Suprapubic skin (tissue), 4 donors: ENCODE measurements at places on chromosomes 12 and 14.

DNA sequence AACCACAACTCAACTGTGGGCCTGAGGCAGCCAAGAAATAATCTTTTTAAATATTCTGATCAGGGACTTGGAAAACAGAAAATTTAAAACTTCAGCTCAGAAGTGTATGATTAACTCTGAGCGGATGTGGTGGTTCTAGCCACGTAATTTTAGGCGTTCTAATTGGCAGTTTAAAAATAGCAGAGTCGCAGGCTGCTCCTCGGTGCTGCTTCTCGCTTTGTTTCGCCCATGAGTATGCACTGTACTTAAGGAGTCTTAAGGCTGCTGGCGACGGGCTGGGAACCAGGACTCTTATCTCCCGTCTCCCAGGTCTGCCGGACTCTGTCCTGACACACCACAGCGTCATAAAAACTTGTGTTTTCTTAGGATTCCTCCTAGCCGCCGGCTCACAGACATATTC is 113.4 kb upstream of the PELI2 start:
- no peak for DNase-seq

- DNase-seq: no peak
These were observed 6.6 kb downstream of the PTHLH start for GRCh38 chr12:27965966-27966365.

DNA sequence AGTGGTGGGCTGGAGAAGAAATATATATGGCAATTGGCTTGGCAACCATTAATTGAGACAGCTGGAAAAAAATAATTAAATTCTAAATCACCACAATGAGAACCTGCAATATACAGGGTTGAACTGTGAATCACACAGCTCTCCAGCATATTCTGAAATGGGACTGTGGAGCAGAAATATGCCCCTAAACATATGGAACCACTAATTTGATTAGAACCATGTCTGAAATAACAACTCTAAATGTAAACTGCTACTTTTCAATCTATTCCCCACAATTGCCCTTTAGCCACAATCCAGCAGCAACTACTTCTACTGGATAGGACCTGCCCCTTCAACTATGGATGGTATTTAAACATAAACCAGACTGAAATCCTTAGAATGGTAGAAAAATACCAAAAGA is 330.4 kb downstream of the TRHDE start:
- DNase-seq: no peak

- no peak for DNase-seq
These were observed 31.6 kb downstream of the NEUROD4 start for GRCh38 chr12:55051197-55051947.

DNA sequence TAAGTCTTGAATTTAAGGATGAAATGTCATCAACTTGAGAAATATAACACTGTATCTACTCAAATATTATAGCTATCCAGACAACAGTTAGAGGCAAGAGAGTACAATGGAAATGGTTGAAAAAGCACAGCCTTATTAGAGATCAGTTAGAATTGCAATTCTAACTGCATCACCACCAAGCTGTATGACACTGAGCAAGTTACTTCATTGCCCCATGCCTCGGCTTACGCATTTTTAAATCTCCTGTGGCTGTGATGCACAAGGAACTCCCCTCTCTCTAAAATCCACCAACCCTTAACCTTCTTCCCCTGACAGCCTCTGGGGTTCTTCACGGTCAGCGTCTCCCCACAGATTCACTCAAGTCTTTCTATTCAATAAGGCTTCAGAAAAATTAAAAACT is 75.1 kb downstream of the MED13L start:
- no peak for DNase-seq

GRCh38 chr14:100915560-100915959 is 12.0 kb upstream of the RTL1 start:
- DNase-seq: no peak

- DNase-seq: no peak
These were observed 56.3 kb downstream of the CACNA1C start for GRCh38 chr12:2108975-2109671.

GRCh38 chr12:112901271-112901670 is 5.5 kb upstream of the OAS1 start:
- DNase-seq: no peak

DNA sequence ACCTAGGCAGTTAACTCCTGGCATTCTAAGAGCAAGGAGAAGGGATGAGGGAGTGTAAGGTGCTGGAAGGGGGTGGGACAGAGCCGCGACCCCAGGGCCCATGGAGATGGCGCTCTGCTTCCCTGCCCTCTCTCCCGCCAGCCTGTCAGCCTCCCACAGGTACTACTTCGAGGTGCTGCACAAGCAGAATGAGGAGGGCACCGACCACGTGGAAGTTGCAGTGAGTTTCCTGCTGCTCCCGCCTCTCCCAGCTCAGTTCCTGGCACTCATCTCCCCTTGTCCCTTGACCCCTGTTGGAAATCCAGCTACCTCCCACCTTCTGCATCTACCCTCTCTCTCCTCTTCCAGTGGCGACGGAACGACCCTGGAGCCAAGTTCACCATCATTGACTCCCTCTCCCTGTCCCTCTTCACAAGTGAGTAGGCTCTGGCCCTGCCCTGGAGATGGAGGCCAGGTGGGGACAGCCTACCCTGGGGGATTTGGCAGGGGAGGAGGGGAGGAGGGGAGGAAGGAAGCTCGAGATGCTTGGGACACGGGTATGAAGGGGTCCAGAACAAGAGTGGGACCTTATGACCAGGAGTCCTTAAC is 88.2 kb downstream of the B4GALNT3 start:
- DNase-seq: no peak

DNA sequence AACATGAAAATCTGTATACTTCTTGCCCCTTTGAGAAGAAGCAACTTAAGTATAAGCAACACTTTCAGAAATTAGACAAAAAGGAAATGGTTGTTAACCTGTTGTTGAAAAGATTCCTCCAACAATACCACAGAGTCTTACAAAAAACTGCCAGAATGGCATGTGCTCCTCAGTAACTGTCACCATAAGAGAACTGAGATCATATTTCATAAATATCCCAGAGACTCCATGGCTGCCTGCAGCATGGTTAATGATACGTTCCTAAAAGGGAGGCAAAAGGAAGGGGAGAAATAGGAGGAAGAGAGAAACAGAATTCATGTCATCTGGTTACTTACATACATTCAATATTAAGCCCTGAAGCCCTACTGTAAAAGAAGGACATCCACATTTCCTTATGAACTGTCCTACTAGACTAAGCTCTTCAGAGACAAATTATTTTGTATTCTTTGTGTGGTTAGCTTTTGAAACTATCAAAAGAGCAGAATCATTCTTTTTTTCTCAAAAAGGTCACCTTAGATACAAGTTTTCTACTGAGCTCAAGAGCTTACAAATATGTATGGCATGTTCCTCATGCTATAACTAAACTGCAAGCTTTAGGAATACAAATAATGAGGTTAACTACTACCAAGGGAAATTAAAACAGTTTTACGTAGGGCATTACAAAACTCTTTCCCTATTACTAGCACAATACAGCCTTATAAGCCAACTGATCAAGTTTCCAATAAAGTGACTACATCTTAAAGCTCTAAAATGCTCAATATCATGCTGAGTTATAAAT is 37.8 kb downstream of the ERGIC2 start:
- DNase-seq: no peak

GRCh38 chr12:47141459-47141858 is 61.7 kb upstream of the AMIGO2 start:
- no peak for DNase-seq

GRCh38 chr14:92549105-92549858 is 35.7 kb downstream of the RIN3 start:
- no peak for DNase-seq

DNA sequence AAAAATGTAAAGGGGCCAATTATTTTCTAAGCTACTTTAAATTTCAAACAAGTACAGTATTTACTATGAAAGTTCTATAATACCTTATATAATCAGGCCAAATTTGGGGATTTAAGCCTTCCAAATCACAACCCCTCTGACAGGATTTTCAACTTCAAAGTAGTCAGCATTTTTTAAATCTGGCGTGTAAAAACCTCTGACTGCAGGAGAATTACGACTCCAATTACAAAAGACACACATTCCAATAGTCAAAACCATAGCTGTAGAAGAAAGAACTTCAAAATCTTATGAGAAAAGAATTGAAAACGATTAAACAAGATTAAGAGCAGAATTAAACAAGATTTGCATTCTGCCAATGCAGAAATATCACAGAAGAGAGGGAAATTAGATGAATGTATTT is 12.7 kb downstream of the OSBPL8 start:
- no peak for DNase-seq

GRCh38 chr12:49197256-49197655 is 8.4 kb upstream of the TUBA1A start:
- DNase-seq: no peak

DNA sequence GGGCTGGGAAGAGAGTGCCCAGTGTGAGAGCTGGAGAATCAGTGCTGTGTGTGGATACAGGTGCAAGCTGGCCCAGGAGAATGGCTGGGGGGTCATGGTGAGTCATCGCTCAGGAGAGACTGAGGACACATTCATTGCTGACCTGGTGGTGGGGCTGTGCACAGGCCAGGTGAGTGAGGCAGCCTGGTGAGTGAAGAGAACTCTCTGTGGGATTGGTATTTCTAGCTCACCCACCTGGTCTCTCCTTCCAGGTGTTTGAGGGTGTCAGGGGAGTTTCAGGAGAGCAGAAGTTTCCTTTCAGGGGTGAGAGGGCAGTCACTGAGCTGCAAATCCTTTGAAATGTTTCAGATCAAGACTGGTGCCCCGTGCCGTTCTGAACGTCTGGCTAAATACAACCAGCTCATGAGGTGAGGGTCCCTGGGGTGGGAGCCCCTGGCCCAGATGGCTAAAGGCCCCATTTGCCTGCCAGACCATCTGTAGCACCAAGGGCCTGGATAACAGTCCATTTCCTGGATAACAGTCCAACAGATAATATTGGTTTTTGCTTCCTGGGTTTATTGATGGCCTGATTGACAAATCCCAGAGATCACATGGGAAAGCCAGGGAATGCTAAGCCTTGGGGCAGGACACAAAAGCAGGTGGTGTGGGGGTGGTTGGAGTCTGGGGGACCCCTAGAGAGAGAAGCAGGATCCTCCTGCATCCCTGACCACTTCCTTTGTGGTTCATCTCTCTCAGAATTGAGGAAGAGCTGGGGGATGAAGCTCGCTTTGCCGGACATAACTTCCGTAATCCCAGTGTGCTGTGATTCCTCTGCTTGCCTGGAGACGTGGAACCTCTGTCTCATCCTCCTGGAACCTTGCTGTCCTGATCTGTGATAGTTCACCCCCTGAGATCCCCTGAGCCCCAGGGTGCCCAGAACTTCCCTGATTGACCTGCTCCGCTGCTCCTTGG is 5.5 kb upstream of the ATN1 start:
- no peak for DNase-seq

DNA sequence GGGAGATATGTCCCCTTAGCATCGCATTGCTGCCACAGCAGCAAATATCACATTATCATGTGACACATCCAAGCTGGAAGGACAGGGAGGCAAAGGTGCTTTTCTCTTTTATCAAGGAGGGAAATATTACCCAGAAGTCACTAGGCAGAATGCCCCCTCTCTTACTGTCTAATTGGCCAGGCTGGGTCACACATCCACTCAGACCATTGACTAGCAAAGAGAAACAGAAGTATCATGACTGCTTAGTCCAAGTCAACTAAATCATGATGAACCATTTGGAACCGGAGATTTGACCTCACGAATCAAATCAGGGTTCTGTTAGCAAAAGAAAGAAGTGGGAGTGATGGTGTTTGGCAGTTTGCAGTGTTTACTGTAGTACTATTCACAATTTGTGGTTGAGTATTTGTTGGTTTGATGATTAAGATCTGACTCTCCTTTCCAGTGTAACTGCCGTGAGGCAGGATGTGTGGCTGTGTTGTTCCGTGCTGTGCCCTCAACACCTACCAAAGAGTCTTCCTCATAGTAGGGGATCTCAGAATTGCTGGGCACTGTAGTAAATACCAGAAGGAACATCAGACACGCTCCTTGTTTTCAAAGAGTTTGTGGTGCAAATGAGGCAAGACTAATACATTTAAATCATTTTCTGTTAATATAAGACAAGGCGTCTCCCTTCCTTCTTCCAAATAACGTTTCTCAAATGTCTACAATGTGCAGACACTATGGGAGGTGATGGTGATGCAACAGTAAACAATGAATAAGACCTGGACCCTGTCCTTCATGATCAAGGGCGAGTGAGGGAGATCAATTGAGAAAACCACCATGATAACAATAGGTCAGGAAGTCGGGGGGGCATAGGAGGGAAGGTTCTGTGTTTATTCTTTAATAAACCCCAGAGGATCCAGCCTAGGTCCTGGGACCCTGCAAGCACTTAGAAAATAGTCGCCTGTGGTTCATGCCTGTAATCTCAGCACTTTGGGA is 194.4 kb upstream of the CRY1 start:
- DNase-seq: no peak

- no peak for DNase-seq
These were observed 55.5 kb upstream of the SRSF5 start for GRCh38 chr14:69711477-69711876.

DNA sequence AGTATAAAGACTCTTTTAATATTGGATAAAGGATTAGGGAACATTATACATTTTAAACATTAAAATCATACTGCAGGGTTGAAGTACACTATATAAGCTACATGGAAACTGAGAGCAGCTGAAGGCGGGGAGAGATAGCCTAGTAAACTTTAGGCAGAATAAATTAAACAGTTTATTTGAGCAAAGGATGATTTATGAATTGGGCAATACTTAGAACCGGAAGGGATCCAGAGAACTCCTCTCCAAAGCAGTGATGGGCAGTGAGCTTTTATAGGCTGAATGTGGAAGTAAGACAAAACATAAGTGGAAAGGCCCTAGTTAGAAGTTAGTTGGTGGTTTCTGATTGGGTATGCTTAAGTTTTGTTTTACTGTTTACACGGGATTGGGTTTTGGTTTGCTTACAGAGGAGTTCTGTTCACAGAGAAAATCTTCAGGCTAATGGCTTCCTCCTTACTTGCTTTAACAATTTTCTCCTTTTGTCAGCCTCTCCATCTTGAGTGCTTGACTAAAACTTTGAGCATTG is 18.9 kb downstream of the LEMD3 start:
- DNase-seq: no peak

GRCh38 chr14:77457115-77457521 is 283 bp downstream of the VIPAS39 start:
- DNase-seq: no peak

DNA sequence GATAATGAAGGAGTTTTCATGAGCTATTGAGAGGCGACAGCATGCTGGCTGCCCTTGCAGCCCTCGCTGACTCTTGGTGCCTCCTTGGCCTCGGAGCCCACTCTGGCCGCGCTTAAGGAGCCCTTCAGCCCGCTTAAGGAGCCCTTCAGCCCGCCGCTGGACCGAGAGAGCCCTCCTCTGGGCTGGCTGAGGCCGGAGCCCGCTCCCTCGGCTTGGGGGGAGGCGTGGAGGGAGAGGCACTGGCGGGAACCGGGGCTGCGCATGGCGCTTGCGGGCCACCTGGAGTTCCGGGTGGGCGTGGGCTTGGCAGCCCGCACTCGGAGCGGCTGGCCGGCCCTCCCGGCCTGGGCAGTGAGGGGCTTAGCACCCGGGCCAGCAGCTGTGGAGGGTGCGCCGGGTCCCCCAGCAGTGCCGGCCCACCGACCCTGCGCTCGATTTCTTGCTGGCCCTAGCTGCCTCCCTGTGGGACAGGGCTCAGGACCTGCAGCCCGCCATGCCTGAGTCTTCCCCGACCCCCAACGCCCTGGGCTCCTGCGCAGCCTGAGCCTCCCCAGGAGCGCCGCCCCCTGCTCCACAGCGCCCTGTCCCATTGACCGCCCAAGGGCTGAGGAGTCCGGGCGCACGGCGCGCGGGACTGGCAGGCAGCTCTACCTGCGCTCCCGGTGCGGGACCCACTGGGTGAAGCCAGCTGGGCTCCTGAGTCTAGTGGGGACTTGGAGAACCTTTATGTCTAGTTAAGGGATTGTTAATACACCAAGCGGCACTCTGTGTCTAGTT is 20.1 kb upstream of the PAWR start:
- no peak for DNase-seq

GRCh38 chr14:103196716-103197115 is 73.5 kb downstream of the TNFAIP2 start:
- DNase-seq: peak; percentile 55
